ENCODE measurements at places on chromosomes 3 and 15.

- DNase-seq = no peak
These were observed 226.5 kb upstream of the NANOGP8 start for GRCh38 chr15:35311615-35312014.

GRCh38 chr15:63922916-63923315, 89.2 kb upstream of the HERC1 start:
- no peak for DNase-seq

GRCh38 chr3:190064659-190065058, 56.0 kb downstream of the P3H2 start:
- no peak for DNase-seq

GRCh38 chr3:16546186-16547010, 32.9 kb upstream of the RFTN1 start:
- no peak for DNase-seq

DNA sequence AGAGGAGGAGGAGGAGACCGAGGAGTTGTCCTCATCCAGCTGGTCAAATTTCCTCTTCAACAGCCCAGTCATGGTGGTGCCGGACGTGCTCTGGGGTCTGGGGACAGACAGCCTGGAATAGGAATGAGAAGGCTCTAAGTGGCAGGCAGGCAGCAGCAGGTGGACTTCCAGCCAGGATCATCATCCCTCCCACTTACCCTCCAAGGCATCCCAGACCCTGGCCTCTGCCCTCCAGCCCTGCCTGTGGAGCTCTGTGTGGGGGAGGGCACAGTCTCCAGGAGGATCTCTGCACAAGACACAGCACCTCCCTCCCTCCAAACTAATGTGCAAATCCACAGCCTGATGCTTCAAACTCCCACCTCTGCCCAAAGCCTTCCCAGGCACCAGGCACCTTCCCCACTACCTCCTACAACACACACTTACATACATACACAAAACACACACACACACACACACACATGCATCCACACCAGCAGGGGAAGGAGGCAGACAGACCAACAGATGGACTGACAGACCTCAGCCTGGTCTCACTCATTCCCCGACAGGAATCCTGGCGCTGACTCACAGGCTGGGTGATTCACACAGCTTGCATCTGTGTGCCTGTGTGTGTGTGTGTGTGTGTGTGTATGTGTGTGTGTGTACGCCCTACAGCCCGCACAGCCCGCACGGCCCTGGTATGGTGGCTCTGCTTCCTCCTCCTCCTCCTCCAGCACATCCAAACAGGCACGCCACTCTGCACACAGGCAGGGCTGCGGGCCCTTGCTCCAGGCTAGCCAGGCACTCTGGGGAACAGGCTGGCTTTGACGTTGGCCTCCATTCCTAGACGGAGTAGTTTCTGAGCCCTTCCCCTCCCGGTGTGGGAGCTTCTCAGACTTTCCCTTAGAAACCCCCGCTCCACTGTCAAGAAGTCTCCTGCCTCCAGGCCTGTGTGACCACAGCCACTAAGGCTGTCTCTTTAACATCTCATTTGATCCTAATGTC, 6.5 kb downstream of the CSRNP1 start:
- DNase-seq = peak; percentile 87

GRCh38 chr15:67305506-67305905, 50.9 kb downstream of the IQCH start:
- DNase-seq = no peak

- no peak for DNase-seq
These were observed 43.8 kb downstream of the ALDH1L1 start for GRCh38 chr3:126136428-126137220.
